HT1080 (cell line): ENCODE measurements at places on chromosomes 2 and 18. TPM values are rescaled to one million over a fixed set of nuclear protein-coding genes. Genes with fewer than 3 reads are reported as not detected.

- DNase-seq, result no peak
Measured at GRCh38 chr2:153291718-153292117, 186.8 kb downstream of the RPRM start.

GRCh38 chr2:85779641-85780315, 26.0 kb downstream of the ATOH8 start:
- no peak for DNase-seq

The PHLPP1 gene
- total RNA-seq, result 7.7 and 8.6 TPM in 2 replicates

DNA sequence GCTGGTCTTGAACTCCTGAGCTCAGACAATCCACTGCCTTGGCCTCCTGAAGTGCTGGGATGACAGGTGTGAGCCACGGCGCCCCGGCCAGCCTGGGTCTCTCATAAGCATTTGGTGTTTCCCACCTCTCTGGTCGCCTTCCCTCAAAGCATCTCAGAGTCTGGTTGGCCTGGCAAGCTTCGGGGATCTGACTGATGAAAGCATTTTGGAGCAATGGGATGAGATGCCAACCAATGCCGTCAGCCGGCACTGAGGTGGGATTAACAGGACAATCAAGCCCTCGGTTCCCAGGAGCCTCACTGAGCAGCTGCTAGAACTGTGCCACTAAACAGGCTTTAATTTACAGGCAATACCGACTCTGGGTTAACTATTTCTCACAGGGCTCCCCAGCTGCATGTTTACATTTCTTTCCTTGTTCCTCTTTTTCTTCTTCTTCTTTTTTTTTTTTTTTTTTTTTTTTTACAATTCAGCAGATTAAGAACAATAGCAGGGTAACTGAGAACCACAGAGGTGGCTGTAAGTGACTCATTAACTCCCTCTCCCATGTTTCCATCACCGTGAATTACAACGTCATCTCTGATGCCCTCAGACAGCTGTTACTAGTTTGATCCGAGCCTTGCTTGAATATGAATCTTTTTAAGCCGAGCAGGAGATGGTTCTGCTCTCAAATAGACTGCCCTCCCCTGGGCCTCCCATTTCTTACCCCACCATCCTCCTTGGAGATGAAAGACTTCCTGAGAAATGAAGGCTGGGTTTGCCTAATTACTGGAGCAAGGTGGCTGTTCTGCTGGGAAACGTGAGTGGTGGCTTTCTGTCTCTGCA, 37.9 kb downstream of the ODC1 start:
- DNase-seq, result no peak

DNA sequence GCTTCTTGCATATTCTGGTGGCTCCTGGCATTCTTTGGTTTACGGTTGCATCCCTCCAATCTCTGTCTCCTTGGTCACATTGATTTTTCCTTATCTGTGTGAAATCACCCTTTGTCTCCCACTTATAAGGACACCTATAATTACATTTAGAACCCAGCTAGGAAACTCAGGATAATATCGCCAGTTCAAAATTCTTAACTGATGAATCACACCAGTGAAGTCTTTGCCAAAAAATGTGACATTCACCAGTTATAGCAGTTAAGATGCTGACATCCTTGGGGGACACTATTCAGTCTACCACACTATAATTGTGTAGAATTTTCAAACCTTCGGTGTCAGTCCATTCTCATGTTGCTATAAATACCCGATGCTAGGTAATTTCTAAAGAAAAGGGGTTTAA, 320.2 kb downstream of the TMX3 start:
- DNase-seq, result peak; percentile 51

GRCh38 chr2:184562532-184562931, 35.8 kb upstream of the ZNF804A start:
- DNase-seq, result peak; percentile 61

DNA sequence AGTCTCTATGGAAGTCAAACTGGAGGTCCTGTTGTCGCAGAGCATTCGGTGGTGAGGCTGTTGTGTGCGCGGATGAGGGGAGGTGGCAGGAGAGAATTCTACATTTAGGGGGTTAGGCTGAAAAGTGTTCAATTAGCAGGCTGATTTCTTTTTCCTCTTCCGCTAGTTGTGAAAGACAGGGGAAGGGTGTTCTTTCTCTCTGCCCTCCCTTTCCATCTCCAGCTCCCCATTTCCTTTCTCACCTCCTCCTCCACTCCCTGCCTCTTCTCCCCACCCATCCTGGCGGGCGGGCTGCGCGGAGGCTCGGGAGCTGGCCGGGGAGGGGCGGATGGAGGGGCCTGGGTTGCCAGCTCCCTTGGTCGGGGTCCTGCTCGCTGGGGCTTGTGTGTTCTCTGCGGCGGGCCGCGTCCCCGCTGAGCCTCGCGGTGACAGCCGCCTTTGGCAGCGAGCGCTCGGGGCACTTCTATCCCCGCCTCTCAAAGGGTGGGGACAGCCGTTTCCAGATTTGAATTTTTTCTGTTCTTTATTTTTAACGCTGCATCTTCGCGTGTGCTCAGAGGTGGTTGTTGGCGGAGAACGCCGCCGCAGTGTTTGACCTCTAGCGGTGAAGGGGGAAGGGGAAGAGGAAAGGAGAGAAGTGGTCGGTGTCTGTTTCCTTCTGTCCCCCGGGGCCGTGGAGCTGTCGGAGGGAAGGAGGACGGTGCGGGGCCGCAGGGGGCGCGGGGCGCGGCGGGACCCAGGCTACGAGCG, 3.6 kb downstream of the SOX11 start:
- DNase-seq, result no peak

- no peak for DNase-seq
Measured at GRCh38 chr18:48649231-48649630, 110.4 kb downstream of the CTIF start.

The NOTO gene
- total RNA-seq, result not detected in 2 replicates

The FRZB gene
- not detected in 2 replicates for total RNA-seq

- no peak for DNase-seq
Measured at GRCh38 chr2:198468136-198468535, 663.7 kb downstream of the PLCL1 start.

DNA sequence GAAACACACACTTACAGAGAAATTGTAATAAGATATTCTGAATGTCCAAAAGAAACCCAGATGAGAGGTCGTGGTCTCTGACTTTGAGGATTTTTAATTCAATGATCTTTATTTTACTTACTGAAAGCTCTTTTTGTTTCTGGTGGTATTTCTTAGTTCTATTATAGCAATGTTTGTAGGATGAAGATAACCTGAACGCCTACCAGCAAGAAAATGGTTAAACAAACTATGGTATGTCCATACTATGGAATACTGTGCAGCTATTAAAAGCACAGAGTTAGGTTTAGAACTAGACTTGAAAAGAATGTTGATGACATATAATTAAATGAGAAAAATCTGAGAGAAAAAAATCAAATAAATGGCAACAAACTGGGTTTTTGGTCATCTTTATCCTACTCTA, 60.3 kb downstream of the LPIN2 start:
- no peak for DNase-seq

The KCNE4 gene
- not detected in 2 replicates for total RNA-seq

The STAT4 gene
- total RNA-seq, result not detected in 2 replicates

The FBXO15 gene
- total RNA-seq, result 0.37 and 1.3 TPM in 2 replicates

The SERPINB4 gene
- not detected in 2 replicates for total RNA-seq

GRCh38 chr2:67709835-67710234, 312.7 kb downstream of the ETAA1 start:
- no peak for DNase-seq

- no peak for DNase-seq
Measured at GRCh38 chr18:22971038-22971437, 37.9 kb downstream of the RBBP8 start.

- no peak for DNase-seq
Measured at GRCh38 chr18:10410472-10411308, 43.7 kb upstream of the APCDD1 start.
